ENCODE measurements at places on chromosomes 16 and 17.

DNA sequence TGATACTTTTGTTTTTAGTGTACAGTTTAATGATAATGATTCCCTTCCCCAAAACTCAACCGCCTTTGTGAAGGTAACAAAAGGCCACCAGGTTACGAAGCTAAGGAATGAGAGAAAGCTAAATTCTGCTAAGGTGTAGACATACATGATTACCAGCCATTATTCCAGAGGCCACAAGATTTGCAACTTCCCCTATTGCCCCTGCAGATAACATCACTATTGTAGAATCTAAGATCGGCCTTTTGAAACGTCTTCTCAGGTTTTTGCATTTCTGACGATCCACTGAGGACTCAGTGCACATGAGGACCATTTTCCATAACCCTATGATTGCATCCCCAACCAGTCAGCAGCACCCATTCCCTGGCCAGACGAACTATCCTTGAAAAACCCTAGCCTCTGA lies 33.9 kb upstream of the SNN start:
- DNase-seq = no peak

- no peak for DNase-seq
Measured at GRCh38 chr16:28288114-28288513, 4.2 kb upstream of the SBK1 start.

DNA sequence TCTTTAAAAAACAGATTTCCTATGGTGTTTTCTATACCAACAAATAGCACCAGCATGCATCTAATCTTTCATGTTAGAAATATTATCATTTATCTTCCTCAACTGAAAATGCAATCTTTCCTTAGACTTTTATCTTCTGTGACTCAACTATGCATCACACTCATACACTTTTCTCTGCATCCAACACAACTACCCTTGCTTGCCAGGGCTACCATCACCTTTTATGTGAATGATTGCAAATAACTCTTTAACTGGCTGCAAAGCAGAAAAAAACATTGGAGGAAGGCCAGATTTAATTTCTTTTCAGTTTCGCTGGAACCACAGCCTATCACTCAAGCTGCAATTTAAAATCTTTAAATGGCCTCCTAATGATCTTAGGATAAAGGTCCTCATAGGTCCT lies 212.9 kb downstream of the CDH8 start:
- DNase-seq = no peak

DNA sequence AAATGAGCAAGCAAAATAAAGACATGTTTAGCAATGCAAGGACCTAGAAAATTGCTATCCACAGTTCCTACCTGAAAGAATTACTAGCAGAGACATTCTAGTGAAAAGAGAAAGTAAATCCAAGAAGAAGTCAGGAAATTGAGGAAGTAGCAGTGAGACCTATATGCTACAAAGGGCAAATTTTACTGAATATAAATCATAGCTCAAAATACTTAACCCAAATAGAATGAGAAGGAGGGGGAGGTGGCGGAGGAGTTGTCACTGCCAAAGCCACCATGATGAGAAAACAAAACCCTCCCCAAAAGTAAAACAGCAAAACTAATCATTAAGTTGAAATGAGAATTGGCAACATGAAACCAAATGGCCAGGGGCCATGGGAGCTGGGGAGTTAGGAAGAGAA lies 39.3 kb downstream of the PITPNM3 start:
- DNase-seq = no peak

DNA sequence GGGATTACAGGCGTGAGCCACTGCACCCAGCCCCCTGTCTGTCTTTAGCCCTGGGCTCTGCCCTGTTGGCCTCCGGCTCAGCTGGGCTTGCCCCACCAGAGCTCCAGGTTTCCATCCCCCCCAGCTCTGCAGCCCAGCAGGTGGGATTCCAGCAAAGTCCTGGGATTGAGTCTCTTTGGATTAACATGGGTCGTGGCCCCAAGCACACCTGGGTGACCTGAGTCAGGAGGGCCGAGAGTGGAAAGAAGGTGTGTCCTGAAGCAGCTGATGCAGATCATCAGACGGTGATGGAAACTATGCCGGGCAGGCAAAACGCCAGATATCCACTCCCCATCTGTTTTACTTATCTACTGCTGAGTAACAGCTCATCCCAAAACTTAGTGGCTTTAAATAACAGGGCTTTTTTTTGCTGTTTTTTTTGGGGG lies 72.5 kb downstream of the KNOP1 start:
- DNase-seq = no peak

DNA sequence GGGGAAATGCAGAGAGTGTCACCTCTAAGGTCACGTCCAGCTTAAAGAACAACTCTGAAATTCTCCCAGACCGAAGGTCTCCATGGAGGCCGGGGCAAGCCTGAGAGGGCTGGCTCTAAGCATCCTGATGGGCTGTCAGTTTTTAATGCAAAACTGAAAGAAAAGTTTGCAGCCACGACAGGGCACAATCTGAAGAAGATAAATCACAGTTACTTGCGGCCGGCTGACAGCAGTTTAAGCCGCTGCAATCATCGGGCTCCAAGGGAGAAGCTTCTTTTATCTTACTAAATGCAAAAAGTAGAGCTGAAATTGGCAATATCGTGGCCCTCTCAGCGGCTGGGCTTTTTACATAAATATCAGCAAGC lies 168.8 kb downstream of the CYLD start:
- no peak for DNase-seq

GRCh38 chr16:3173892-3174617 lies 13.9 kb upstream of the OR1F1 start:
- DNase-seq = peak; percentile 40

DNA sequence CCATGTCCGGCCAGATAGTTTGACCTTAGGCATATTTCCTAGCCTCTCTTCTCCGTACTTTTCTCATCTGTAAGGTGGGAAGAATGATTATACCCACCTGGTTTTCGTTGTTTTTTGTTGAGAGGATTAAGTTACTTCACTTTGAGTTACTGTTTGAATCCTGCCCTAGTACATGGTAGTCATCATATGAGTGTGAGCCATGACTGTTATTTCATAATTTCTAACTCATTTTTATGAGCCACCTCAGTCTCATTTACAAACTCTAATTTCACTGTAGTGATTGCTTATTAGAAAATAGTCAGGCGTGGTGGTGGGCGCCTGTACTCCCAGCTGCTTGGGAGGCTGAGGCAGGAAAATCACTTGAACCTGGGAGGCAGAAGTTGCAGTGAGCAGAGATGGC lies 45.1 kb downstream of the YPEL2 start:
- DNase-seq = no peak

- DNase-seq = peak; percentile 59
Measured at GRCh38 chr16:11356573-11357331, 11.5 kb downstream of the RMI2 start.

DNA sequence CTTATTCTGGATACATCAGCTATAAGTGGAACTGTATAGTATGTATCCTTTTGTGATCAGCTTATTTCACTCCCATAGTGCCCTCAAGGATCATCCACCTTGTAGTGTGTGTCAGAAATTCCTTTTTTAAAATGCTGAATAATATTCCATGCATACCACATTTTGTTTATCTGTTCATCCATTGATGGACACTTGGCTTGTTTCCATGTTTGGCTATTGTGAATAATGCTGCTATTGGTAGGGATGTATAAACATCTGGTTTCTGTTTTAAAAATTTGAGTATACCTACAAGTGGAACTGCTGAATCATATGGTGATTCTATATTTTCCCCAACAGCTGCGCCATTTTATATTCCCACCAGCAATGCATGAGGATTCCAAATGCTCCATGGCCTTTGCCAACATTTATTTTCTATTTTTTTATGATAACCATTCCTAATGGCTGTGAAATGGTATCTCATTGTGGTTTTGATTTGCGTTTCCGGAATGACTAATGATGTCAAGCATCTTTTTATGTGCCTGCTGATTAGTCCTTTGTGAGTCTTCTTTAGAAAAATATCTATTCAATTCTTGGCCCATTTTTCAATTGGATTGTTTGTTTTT lies 11.6 kb downstream of the RCVRN start:
- DNase-seq = no peak

DNA sequence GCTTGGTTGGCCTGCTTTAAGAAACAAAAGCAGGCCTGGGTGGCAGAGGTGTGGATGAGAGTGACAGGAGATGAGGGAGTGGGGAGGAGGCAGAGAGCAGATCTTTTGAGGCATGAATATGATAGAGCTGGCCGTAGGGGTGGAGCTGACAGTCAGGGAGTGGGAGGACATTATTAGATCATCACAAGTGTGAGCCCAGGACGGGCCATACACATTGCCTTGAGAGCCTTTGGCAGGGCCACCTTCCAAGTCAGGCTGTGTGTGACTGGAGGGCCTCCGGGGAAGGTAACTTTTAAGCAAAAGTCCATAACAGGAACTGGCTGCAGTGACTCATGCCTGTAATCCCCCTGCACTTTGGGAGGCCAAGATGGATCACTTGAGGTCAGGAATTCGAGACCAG lies 26.3 kb downstream of the GINS3 start:
- DNase-seq = no peak

GRCh38 chr16:84055801-84056634 lies 13.4 kb upstream of the SLC38A8 start:
- DNase-seq = no peak

GRCh38 chr16:81136390-81137335 lies 40.5 kb upstream of the GCSH start:
- no peak for DNase-seq

DNA sequence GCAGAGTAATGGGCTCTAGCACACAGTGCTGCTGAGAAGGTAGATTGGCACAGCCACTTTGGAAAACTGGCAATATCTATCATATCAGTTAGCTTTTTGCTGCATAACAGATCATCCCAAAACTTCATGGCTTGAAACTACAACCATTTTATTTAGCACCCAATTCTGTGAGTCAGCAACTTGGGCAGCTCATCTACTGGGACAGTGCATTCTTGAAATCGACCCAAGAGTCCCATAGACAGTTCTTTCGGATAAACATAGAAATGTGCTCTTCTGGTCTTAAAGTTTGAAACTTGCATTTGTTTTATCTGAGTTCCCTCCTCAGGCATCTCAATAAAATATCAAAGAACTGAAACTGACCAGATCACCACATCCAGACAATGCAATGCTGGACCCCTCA lies 76.7 kb downstream of the CEP112 start:
- no peak for DNase-seq

DNA sequence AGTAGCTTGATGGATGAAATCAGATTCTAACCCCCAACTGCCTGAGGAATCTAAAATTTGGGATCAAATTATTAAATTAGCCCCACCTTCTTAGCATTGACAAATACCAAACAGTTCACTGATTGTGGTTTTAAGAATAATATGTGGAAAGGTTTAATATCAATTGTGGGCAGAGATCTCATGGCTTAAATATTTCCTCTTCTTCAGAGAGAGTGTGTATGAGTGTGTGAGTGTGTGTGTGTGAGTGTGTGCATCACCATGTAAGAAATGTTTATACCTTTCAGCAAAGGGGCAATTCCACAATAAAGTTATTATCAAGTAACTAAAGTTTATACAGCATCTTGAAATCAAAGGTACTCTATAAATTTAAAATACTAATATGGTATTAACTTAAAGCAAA lies 3.2 kb downstream of the SMURF2 start:
- DNase-seq = no peak

All from stimulated activated CD4-positive, alpha-beta T cell treated with anti-CD3 and anti-CD28 coated beads, Interleukin-1b, Interleukin-23, amount 100 ng/mL, for 48 hours (primary cell).